ENCODE measurements at places on chromosomes 13 and 19.

DNA sequence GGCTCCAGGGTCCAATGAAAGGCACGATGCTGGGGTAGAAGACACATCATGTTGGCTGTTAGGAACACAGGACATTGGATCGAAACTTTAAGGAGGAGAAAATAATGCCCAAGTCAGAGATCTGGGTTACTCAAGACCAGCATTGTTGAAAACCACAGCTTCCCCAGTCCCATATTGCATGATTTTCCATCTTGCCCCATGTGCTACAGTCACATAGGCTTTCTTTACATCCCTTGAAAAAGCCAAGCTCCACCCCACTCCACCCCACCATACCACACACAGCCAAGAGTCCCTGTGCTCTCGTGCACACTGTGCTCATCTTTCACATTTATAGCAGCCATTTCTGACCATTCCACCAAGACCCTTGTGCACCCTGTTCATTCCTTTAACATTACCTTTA lies 636.2 kb downstream of the DIAPH3 start:
- DNase-seq: peak; percentile 14

- no peak for DNase-seq
Measured at GRCh38 chr19:17268754-17269153, 1.5 kb downstream of the BABAM1 start.

DNA sequence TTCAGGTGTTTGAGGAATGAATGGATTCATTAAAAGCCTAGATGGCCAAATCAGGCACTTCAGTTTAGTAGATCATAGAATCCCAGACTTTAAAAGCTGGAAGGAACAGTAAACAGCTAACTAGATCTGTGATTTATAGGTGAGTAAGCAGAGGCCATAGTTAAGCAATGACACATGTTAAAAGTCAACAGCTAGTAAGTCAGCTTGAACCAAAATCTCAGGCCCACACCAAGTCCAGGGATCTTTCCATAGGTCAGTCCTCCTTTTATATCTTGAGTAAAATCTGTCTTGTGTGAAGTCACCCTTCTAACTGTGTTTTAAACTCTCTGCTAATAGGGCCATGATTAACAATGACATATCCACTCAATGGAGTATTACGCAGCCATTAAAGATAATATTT lies 275.5 kb upstream of the SOX21 start:
- DNase-seq: no peak

GRCh38 chr13:101120007-101120406 lies 296.3 kb downstream of the NALCN start:
- DNase-seq: no peak

- no peak for DNase-seq
Measured at GRCh38 chr19:30253581-30253996, 118.6 kb upstream of the ZNF536 start.
